ENCODE measurements at places on chromosomes 16 and 17.

DNA sequence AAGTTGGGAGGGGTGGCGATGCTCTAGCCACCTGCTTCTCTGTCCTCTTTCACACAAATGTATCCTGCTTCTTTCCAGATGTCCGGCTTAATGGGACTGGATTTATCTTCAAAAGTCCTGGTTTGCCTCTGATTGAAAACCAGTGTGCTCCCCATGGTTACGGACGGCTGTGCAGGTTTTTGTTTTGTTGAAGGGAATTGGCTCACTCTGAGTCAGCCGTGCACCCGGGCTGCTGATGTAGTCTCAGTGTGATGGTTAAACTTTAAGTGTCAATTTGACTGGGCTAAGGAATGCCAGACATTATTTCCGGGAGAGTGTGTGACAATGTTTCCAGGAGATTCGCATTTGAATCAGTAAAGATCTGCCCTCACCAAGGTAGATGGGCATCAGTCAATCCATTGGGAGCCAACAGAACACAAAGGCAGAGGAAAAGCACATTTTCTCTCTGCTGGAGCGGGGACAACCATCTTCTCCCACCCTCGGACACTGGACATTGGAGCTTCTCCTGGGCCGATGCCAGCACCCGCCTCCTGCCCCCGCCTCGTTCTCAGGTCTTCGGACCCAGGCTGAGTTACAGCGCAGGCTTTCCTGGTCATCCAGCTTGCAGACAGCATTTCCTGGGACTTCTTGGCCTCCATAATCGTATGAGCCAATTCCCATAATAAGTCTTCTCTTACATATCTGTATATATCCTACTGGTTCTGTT, 126.9 kb upstream of the TNRC6C start:
- peak; percentile 84 for DNase-seq

- DNase-seq = no peak
These were observed 2.2 kb downstream of the NT5M start for GRCh38 chr17:17305281-17305801.

GRCh38 chr16:73750639-73751038, 546.0 kb upstream of the PSMD7 start:
- no peak for DNase-seq

GRCh38 chr17:75843577-75844529, at the start of gene UNC13D:
Gene UNC13D (minus strand): TSS chr17:75844404. CDS start chr17:75844337, 67 bp downstream.
- no peak for DNase-seq

DNA sequence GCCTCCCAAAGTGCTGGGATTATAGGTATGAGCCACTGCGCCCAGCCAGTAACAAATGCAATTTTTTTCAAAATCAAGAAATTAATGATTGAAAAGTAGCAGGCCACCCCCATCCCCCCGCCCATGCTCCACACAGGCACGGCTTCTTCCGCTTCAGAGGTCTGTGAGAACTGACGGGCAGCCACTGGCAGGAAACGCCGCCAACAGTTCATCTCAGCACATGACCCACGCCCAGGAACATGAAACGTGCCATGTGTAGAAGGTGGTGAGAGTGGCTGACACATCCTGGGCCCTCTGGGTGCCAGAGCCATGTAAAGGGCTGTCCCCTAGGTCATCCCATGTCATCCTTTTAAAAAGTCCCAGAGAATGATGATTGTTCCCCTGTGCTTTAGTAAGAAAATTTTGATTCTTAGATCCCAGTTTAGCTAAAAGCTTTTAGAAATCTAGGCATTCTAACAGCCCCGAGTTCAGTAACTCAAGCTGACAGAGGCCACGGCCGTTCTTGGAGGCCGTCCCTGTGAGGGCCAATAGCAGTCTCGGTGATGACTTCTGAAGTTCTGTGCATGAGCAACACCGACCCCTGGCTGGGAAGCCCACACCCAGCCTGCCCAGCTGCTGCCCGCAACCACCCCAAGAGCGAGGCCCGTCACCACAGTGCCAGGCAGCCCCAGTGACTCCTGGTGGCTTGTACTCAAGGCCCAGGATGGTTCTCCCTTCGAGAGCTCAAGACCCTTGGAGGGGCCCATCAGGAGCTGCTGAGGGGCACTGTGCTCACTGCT, 52.1 kb downstream of the KLHDC4 start:
- DNase-seq = no peak

DNA sequence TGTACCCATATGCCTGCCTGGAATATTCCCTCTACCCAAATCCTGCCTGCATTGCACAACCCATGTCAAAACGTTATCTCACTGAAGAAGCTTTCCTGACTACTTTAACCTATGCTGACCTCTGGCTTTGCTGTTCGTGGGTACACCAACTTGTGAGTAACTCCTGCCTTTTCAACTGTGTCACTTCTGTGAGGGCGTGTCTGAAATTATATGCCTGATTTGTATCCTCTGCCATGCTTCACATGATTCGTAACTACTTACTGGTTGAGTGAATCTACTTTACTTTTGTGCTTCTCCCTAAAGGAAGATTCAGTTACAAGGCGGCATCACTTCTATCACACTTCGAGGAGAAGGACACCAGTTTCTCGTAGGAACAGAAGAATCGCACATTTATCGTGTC, 33.3 kb upstream of the USP43 start:
- no peak for DNase-seq

DNA sequence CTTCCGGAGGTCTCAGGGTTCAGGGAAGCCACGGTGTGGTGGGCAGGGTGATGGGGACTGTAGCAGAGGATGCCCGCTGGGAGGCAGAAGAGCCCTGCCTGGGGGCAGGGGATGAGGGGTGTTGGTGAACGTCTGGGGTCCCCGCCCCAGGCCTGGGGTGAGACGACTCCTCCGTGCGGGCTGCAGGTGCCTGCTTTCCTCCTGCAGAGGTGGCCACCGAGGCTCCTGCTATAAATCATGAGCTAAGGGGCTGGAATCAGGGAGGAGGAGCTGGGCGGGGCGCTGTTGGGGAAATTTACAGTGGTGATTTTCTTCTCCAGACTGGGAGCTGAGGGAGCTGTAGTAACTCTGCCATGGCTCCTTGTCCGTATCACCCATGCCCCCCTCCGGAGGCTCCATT, 167.0 kb downstream of the MRM1 start:
- no peak for DNase-seq

DNA sequence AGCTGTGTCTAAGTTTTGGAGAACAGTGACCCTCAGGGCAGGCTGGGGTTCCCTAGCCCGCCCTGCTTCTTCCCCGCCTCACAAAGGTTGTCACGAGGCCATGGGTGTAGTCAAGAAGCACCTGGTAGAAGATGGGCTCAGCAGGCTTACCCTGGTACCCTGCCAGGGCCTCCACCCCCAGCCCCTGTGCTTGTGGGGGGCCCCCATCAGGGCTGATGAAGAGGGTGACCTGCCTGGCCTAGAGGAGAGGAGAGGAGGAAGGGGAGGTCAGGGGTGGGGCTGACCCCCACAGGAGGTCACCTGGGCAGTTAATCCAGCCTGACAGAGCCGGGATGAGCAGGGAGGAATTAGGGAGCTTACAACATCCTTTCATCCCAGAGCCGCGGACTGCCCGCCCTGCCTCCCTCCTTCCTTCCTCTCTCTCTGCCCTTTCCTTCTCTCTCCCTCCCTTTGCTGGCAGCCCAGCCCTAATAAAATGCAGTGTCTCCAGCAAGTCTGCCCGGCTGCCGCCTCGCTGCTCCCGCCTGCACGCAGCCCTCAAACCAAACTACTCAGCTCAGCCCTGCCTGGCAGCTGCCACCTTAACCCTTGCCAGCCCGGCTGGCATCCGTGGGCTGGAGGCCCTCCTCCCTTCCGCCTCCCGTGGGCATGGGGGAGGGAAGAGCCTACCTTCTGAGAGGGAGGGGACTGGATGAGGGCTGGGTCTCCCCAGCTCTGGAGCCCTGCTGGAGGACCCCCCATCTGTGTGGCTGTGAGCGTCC, 7.2 kb downstream of the DLX3 start:
- no peak for DNase-seq

DNA sequence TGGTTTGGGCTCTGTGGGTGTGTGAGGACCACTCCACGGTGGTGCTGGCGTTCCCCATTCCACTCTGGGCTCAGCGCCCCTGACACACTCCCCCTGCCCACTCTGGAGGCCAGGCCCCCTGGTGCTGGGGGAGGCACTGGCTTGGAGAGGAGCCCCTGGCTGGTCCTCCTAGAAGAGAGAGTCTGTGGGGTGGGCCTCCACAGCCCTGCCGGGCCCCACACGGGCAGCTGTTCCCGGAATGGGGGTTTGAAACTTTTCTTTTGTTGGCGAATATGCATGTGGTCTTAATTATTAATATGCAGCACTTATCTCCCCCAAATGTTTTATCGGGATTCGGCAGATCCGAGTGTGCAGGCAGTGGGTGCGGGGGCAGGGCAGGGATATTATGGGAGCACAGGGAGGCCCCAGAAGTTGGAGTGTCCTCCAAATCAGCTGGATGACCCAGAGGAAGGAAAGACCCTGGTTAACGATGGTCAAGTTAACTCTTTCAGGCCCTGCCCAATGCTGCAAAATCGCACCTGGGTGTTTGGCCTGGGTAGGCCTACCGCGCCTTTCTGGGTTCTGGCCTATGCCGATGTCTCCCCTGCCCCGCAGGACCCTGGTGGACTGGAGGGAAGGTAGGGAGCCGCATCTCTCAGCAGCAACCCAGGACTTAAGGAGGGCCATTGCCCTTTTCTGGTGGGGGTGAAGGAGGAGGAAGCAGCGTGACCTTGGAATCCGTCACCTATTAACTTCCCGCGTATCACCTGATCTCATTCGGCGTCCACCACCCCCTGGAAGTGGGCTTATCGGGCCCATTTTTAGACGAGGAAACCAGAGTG, 36.0 kb downstream of the TMEM235 start:
- no peak for DNase-seq

DNA sequence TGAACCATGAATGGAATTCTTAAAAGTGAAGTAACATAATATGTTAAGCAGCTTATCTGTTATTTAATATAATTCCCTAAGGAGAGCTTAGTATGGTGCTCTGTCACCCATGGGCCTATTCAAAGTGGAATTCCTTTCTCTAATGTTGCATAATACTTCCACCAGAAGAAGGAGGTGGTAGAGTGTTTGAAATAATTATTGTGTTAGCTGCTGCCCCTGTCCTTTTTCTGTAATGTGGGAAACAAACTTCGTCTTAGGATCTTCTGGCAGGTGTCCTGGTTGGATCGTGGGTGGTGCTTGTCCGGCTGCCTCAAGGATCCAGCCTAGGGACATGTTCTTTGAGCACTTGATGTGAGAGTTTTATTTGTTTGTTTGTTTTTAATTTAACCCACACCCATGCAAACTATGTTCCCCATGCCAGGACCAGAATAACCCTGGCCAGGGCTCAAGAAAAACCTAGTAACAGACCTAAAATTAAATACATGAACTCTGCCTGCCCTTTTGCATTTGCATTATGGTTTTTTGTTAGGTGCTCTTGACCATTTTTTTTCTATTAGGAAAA, 46.1 kb downstream of the ZNRF1 start:
- peak; percentile 57 for DNase-seq

All from astrocyte (in vitro differentiated cells and primary cell).